ENCODE measurements at places on chromosomes 13 and 19.

DNA sequence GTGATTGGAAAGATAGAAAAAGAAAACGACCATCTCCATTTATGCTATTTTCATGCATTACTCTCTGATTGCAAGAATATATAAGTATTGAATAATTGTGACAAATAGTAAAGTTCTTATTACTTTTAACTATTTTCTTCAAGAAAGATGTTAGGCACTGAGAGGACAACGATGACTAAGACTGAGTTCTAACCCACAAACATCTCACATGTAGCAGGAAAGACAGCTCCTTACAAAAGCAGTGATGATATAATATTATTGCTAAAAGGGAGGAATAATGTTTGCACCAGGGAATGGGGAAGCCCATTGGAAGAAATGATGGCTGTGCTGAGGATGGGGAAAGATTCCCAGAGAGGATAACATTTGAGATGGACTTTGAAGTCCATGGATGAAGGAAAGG lies 22.6 kb downstream of the RXFP2 start:
- peak; percentile 13 for DNase-seq

- DNase-seq = no peak
Observed at GRCh38 chr19:40059624-40060023, 3.6 kb upstream of the ZNF780B start.

DNA sequence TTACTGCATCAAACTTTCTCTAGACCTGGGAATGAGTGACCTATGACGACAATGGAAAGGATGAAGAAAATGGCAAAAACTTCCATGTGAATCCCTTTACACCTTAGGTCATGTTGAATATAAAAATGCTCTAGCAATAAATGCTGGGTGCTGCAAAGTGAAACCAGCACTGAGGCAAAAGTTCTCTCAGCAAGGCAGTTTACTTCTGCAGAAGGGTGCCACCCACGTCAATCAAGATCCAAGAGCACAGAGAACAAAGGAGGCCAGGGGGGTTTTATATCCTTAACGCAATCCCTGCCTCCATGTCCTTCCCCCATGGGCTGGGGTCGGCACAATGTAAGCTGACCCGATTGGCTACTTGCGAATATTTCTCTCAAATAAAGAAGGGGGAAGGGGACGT lies 38.7 kb downstream of the ZNF333 start:
- no peak for DNase-seq

GRCh38 chr13:109652531-109652930 lies 133.9 kb downstream of the IRS2 start:
- DNase-seq = no peak

- no peak for DNase-seq
Observed at GRCh38 chr19:11448410-11448809, 13.0 kb downstream of the PRKCSH start.

- peak; percentile 85 for DNase-seq
Observed at GRCh38 chr13:27599845-27600553, 20.3 kb downstream of the LNX2 start.

DNA sequence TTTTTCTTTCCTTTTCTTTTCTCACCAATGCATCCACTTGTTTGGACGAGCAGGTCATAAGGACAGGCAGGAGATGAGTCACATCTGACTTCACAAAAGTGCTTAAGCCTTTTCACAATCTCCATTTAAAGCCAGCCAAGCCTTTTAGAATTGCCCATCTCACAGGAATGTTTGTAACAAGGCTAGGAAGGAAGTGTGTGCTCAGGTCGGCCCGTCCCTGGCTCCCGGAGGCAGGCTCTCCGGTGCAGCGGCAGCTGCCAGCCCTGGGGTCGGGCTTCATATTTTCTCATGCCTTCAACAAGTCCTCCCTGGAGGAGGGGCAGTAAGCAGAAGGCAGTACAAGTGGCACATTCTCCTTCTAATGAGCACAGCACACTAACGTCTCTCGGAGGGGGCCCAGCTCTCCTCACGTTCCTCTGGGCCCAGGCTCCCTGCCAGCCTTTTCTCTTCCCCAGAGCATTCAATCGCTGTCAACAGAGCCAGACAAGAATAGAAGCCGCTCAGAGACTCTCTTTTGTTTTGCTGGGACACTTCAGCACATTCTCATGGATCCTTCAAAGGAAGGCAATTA lies 180.5 kb downstream of the COL4A1 start:
- DNase-seq = peak; percentile 90

- peak; percentile 35 for DNase-seq
Observed at GRCh38 chr13:87274209-87274819, 396.9 kb upstream of the SLITRK5 start.

DNA sequence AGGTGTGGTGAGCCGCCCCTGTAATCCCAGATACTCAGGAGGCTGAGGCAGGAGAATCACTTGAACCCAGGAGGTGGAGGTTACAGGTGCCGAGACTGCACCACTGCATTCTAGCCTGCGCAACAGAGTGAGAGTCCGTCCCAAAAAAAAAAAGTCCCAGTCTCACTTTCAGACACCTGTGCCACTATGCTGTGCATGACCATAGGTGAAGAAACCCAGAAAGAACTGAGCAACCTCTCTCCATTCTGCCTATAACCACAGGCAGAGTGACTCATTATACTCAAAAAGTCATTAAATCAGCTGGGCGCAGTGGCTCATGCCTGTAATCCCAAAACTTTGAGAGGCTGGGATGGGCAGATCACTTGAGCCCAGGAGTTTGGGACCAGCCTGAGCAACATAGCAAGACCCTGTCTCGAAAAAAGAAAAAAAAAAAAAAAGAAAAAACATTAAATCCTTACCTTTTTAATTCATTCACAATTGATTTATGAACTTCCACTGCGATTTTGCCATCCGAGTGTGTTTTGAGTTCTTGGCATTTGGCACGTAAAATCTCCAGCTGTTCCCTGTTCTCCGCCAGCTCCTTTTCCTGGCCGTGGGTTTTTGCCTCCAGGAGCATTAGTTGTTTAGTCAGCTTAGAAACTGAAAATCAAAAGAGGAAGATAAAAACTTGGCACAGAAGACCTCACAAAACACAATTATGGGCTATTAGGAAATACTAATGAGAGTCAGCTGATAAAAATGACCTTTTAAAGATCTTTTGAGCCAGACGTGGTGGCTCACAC lies 45.5 kb upstream of the SLC7A9 start:
- DNase-seq = no peak

- DNase-seq = peak; percentile 81
Observed at GRCh38 chr19:3509566-3509989, 3.5 kb downstream of the FZR1 start.

GRCh38 chr19:15974856-15975255 lies 26.0 kb downstream of the OR10H4 start:
- DNase-seq = no peak

GRCh38 chr13:113941571-113942191 lies 32.2 kb downstream of the C13orf46 start:
- peak; percentile 42 for DNase-seq

DNA sequence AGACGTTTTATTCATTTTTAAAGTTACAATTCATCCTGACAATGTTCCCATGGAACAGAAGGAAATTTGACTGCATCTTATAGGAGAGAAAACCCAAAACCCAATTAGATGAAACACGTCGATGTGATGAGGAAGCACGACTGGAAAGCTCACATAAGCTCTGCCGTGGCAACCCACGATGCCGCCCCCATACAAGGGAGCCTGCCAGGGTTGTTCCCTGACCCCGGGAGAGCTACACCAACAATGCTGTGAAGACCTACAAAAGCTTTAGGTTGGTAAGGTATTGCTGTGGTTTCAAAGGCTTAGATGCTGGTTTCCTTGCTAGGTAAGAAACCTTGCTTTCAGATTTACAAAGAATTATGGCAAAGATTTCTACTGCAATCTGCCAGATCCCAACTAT lies 393.1 kb downstream of the KLF12 start:
- no peak for DNase-seq

DNA sequence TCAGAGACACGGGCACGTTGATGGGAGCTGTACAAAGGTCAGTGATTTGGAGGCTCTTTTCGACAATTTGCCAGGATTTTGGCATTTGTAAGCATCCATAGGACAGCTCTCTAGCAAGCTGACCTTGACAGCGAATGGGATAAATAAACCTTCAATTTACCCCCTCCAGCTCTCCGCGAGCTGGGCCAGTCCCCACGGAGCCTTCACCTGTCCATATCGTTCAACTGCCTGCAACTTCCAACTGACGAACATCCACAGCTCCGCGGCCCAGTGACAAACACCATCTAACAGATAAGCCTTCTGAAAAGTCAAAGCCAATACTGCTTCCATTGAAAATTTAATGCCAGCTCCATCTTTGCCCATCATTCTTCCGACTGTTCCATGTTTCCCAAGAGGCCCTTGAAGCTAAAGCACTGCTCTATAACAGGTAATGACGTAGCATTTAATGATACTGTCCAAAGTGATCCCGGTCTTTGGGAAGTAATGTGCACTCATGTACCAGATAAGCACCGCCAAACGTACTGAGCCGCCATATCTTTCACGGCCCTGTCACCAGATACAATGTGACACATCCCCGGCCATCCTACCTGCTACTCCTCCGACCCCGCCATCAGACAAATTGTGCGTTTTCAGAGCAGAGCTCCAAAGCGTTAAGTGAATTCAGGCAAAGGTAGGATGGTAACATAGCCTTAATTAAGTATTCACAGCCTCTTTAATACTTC lies 365.3 kb upstream of the ZNF507 start:
- DNase-seq = no peak

DNA sequence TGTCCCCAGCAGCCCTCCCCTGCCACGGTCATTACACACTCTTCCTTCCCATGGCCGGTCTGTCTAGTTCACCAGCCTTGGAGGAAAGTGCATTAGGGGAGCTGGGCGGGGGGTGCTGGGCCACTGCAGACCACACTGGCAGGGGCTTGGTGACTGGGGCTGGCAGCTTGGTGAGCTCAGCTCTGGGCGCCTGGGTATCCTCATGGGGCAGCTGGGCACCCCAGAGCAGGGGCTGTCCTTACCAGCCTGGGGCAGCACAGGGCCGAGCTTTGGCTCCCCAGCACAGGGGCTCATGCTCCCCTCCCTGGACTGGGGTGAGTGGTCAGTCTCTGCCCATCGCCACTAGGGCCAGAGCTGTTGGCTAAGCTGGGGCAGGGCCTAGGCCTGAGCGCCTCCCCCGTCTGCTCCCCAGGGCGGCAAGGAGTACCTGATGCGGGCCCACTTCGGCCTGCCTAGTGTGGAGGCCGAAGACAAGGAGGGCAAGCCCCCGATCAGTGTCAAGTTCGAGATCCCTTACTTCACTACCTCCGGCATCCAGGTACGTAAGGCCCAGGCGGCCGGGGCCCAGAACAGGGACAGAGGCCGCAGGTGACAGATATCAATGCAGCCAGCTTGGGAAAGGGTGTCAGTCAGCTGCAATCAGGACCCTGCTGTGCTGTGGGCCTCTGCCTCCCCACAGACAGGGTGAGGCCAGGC lies 35.5 kb downstream of the AP1M1 start:
- DNase-seq = no peak

- no peak for DNase-seq
Observed at GRCh38 chr13:110388108-110388943, 81.2 kb downstream of the COL4A2 start.

GRCh38 chr13:21517576-21517975 lies 58.5 kb upstream of the ZDHHC20 start:
- no peak for DNase-seq

GRCh38 chr13:106197496-106197895 lies 338.0 kb downstream of the EFNB2 start:
- no peak for DNase-seq

DNA sequence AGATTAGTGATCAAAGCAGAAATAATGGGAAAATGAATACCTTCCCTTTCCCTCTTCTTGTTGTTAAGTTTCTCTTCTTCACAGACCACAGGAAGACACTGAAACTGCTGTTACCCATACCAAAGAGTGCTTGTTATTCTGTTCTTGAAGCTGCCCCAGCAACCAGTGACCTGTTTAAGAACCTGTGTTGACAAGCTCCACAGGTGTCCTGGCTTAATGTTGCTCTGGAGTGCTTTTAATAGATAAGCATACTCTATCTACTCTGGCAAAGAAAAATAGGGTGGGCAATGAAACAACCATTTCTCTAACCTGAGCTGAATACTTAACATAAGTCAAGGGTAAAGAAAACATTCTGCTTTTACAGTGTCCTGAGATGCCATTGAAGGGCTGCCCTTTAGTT lies 506.7 kb upstream of the GPC6 start:
- DNase-seq = no peak

DNA sequence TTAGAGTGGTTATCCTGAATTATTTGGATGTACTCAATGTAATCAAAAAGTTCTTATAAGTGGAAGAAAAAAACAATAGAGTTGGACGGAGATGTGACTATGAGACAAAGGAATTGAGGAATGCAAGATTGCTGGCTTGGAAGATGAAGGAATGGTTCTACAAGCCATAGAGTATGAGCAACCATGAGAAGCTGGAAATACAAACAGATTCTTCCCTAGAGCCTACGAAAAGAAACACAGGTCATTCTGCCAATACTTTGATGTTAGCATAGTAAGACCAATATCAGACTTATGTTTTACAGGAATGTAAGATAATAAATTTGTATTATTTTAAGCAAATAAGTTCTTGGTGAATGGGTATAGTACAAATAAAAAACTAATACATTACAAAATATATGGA lies 249.2 kb downstream of the DIAPH3 start:
- DNase-seq = no peak

GRCh38 chr13:49298903-49299605 lies 51.3 kb downstream of the CDADC1 start:
- no peak for DNase-seq

DNA sequence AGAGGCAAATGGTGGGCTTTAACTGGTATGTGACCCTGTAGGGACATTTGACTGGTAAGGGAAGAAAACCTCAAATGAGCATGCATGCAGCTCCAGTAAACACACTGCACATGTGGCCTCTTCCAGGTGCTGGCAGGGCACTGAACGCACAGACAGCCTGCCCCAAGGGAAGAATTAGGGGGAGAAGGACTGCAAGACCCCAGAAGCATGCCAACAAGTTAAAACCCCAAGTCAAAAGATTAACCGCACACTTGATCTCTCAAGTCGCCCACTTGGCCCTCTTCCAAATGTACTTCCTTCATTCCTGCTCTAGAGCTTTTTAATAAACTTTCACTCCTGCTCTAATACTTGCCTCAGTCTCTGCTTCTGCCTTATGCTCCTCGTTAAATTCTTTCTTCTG lies 46.9 kb upstream of the SLITRK1 start:
- no peak for DNase-seq

GRCh38 chr13:27967203-27967735 lies 1.8 kb downstream of the CDX2 start:
- no peak for DNase-seq

- peak; percentile 44 for DNase-seq
Observed at GRCh38 chr19:16449330-16449961, 22.3 kb downstream of the EPS15L1 start.
